Smooth muscle cell of bladder (primary cell): ENCODE measurements at places on chromosomes 11 and 22. TPM values are rescaled to one million over a fixed set of nuclear protein-coding genes. Genes with fewer than 3 reads are reported as not detected.

The CYB5R3 gene
- 37.5 and 45.6 TPM in 2 replicates for total RNA-seq

The ANAPC15 gene
- total RNA-seq, result 23.5 and 30.2 TPM in 2 replicates

The SLC25A18 gene
- under 0.01 and 0.09 TPM in 2 replicates for total RNA-seq

The AIFM3 gene
- 0.57 and 1.3 TPM in 2 replicates for total RNA-seq

The CLCF1 gene
- 3.4 and 4.4 TPM in 2 replicates for total RNA-seq

The HOATZ gene
- not detected in 2 replicates for total RNA-seq

The DEFB131B gene
- total RNA-seq, result not detected in 2 replicates
